ENCODE measurements at places on chromosomes 16 and 17. TPM values are rescaled to one million over a fixed set of nuclear protein-coding genes. Genes with fewer than 3 reads are reported as not detected.

Gene SLC5A2
- 1.1 TPM for total RNA-seq

Gene PDE6G
- not detected for total RNA-seq

Gene KRT33B
- not detected for total RNA-seq

Gene FAM171A2
- total RNA-seq = 29.8 TPM

Gene TERF2IP
- 83.8 TPM for total RNA-seq

Gene NDEL1
- total RNA-seq = 36.8 TPM

Gene HOXB9
- total RNA-seq = 0.09 TPM

Gene TEKT1
- total RNA-seq = 3.2 TPM

Gene TBC1D3K
- total RNA-seq = not detected

Gene NEURL4
- 35.4 TPM for total RNA-seq

Gene CCL18
- total RNA-seq = not detected

Gene FGF11
- total RNA-seq = 7.3 TPM

Gene FAAP100
- 25.8 TPM for total RNA-seq

Gene TBC1D3D
- not detected for total RNA-seq

Gene SULT1A2
- 0.73 TPM for total RNA-seq

Gene PHOSPHO1
- 2.6 TPM for total RNA-seq

Gene OR1F1
- total RNA-seq = 1.1 TPM

Gene DHODH
- 3.3 TPM for total RNA-seq

Gene C16orf92
- total RNA-seq = not detected

All from cerebellum (tissue), 4 donors.